Hair follicular keratinocyte (primary cell): ENCODE measurements at places on chromosomes 7 and 10. TPM values are rescaled to one million over a fixed set of nuclear protein-coding genes. Genes with fewer than 3 reads are reported as not detected.

The GHRHR gene
- total RNA-seq: not detected in 2 replicates

The LRRD1 gene
- not detected in 2 replicates for total RNA-seq

The TMEM140 gene
- total RNA-seq: not detected in 2 replicates

The NEBL gene
- total RNA-seq: 0.16 and 3.3 TPM in 2 replicates
